ENCODE measurements at places on chromosomes 4 and X. TPM values are rescaled to one million over a fixed set of nuclear protein-coding genes. Genes with fewer than 3 reads are reported as not detected.

- H3K4me1 ChIP-seq = no peaks in the 10 kb centered on the region
- no peak overlapping the region for H3K4me3 ChIP-seq
- no peak for DNase-seq
- peaks cover 16% of the 10 kb centered on the region for H3K36me3 ChIP-seq
These were observed 7.4 kb downstream of the ZRSR2 start for GRCh38 chrX:15797707-15798106.

DNA sequence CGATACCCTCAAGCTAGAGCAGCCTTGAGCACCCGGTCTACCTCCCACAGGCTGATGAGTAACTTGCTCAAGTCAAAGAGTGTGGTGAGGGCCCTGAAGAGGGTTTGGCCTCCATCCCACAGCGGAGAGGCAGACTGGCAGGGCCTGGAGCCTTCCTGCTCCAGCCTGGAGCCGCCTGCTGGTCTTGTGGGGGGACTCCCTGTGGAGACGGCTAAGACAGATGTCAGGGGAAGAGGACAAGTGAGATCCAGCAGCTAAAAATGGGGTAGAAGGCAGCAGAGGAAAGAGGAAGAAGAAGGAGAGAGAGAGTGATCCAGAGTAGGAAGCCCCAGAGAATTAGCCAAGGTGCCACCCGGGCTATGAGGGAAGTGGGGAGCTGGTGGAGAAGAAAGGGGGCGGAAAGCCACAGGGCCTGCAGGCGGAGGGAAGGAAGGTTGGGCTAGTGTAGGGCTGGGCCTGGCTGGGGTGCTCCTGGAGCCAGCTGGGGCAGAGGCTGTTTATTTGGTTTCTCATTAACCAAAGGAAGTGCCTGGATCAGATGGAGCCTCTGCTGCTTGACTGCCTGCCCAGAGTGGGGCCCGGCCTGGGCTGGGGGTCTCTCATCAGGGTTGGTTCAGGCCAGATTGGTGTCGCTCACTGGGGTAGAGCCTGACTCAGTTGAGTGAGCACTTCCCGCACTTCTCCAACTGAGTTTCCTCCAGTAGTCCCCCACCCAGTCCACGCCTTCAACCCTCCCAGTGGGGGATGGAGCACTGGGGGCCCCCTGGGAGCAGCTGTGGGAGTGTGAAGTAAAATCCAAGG, 14.2 kb downstream of the EFNB1 start:
- no peaks in the 10 kb centered on the region for H3K27me3 ChIP-seq
- peak; percentile 45 for DNase-seq
- H3K36me3 ChIP-seq = peaks cover 9% of the 10 kb centered on the region
- H3K4me3 ChIP-seq = no peak overlapping the region
- H3K27ac ChIP-seq = no peak overlapping the region
- no peaks in the 10 kb centered on the region for H3K4me1 ChIP-seq

The CLTRN gene
- total RNA-seq = 0.32 TPM

- H3K4me3 ChIP-seq = no peak overlapping the region
- DNase-seq = no peak
- H3K4me1 ChIP-seq = no peaks in the 10 kb centered on the region
- H3K27me3 ChIP-seq = no peaks in the 10 kb centered on the region
These were observed 110.8 kb downstream of the SPRY1 start for GRCh38 chr4:123507376-123507775.

DNA sequence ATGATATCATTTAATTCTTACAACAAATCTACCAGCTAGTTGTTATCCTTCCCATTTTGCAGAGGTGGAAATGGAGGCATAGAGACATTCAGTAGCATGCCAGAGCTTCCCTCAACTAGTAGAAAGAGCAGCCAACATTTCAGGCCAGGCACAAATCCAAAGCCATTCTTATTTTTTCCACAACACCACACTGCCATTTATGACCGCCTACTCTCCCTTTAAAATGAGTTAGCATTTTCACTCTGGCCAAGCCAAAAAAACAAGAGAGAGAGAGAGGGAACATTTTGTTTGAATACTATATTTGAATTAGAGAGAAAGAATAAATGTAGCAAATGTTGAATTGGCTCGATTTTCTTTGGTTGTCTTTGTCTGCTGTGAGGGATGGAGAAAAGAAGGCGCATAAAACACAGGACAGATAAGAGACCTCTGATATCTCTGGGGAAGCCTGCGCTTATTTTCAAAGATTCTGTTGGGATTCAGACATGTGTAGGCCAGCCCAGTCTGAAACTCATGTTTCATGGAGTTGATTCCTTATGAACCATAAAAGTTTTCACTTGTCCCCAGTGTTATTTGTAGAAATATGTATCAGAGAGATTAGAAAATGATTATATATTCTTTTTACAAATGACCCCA, 265.7 kb downstream of the RAB28 start:
- no peaks in the 10 kb centered on the region for H3K27me3 ChIP-seq
- no peak overlapping the region for H3K4me3 ChIP-seq
- H3K36me3 ChIP-seq = no peaks in the 10 kb centered on the region
- no peak overlapping the region for H3K27ac ChIP-seq
- DNase-seq = no peak
- H3K4me1 ChIP-seq = no peaks in the 10 kb centered on the region

GRCh38 chrX:123489011-123489410, 243.8 kb downstream of the THOC2 start:
- no peak overlapping the region for H3K4me3 ChIP-seq
- no peaks in the 10 kb centered on the region for H3K27me3 ChIP-seq
- peak; percentile 17 for DNase-seq

The SPANXN5 gene
- not detected for total RNA-seq

The AKAP17A gene
- 74.3 TPM for total RNA-seq

The CT45A10 gene
- total RNA-seq = not detected

The RASSF6 gene
- total RNA-seq = not detected

- H3K27ac ChIP-seq = no peak overlapping the region
- DNase-seq = no peak
- H3K4me3 ChIP-seq = no peak overlapping the region
- peaks cover 7% of the 10 kb centered on the region for H3K4me1 ChIP-seq
- H3K36me3 ChIP-seq = no peaks in the 10 kb centered on the region
These were observed 3.9 kb downstream of the SHISA3 start for GRCh38 chr4:42401171-42401570.

DNA sequence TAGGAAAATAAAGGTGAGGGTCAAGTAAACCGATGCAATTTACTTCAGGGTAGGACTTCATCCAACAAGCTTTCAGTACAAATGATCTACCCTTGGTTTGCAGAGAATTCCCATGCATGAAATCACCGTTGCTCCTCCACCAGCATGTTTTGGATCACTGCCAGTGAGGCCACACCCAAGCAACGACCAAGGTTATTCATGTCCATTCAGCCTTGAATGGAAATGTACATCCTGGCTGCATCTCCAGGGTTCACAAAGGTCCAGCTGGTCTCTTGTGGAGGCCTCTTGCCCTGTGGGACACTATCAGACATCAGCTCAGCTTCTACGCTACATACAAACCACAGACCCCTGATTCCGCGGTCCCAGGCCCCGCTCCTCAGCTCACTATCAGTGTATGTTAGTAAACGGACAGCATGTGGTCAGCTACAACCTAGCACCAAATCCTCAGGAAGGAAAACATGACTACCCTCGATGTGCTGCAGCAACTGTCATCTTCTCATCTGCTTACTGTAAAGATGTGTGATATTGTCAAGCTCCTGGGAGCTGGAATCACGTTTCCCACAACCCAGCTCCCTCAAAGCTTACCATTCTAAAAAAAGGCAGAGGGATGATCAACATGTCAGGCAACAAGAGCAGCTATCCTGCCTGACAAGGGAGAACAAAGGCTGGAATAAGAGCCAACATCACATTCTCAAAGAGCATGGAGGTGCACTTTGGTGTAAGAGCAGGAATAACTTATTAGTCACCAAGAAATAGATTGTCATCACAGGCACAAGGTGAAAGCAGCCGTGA, 4.9 kb downstream of the LYAR start:
- peaks cover 15% of the 10 kb centered on the region for H3K4me1 ChIP-seq
- peaks cover 17% of the 10 kb centered on the region for H3K36me3 ChIP-seq
- H3K4me3 ChIP-seq = no peak overlapping the region
- H3K27ac ChIP-seq = peak overlapping the region; percentile 83
- no peaks in the 10 kb centered on the region for H3K27me3 ChIP-seq
- peak; percentile 9 for DNase-seq

GRCh38 chrX:101745046-101745445, 85.4 kb upstream of the ARMCX2 start:
- no peak for DNase-seq
- no peaks in the 10 kb centered on the region for H3K4me1 ChIP-seq
- no peaks in the 10 kb centered on the region for H3K27me3 ChIP-seq

GRCh38 chr4:1031956-1032795, 20.8 kb downstream of the FGFRL1 start:
- peaks cover 10% of the 10 kb centered on the region for H3K4me1 ChIP-seq
- no peaks in the 10 kb centered on the region for H3K27me3 ChIP-seq
- DNase-seq = no peak
- no peak overlapping the region for H3K4me3 ChIP-seq
- no peak overlapping the region for H3K27ac ChIP-seq

DNA sequence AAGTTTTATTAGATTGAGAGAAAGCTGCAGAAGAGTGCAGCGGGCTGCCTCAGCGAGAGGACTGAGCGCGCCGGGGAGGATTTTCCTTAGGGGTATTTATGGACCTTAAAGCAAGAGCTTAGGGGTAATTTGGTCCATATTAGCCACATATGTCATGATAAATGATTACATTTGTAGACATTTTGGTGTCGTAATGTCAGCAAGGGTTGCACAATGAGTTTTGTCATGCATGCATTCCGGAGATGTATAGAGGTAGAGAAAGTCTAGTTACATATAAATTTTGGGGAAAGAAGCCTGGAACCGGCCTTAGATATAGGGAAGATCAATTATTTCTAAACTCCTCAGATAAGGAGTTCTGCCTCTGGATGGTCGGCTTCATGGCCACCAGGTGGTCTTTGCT, 10.0 kb downstream of the MGST2 start:
- H3K4me1 ChIP-seq = no peaks in the 10 kb centered on the region
- DNase-seq = no peak
- H3K36me3 ChIP-seq = peaks cover 15% of the 10 kb centered on the region

The CTAG1B gene
- total RNA-seq = not detected

The POLN gene
- total RNA-seq = 5.2 TPM

DNA sequence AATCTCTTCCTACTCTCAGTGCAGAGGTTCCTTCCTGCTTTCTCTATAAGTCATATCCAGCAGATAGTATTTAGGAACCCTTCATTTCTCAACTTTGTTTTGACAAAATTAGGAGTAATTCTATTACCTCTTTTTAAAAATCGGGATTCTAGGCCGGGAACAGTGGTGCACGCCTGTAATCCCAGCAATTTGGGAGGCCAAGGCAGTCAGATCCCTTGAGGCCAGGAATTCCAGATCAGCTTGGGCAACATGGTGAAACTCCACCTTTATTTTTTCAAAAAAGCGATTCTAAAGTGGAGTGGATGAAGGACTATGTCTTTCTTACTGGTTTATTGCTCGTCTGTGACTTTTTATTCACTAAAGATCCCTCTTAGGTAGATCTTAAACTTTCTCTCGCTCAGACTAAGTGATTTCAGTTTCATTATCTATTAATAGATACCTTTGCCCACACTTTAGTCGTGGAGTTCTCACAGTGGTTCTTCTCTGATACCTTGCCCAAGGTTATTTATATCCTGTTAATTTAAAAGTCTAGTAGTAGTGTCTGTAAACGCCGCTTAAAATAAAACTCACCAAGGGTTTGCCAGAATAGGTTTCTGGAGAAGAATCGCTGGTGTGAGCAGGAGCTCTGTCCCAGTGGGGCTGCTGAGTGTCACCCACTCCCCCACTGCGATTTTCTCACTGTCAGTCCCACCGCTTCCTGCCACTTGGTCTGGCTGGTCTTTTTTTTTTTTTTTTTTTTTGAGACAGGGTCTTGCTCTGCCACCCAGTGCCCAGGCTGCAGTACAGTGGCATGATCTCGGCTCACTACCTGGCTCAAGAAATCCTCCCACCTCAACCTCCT, 27.0 kb upstream of the TMEM131L start:
- no peaks in the 10 kb centered on the region for H3K36me3 ChIP-seq
- no peak for DNase-seq
- H3K4me1 ChIP-seq = no peaks in the 10 kb centered on the region
- peak overlapping the region; percentile 48 for H3K27ac ChIP-seq
- no peak overlapping the region for H3K4me3 ChIP-seq

The GNRHR gene
- total RNA-seq = not detected

The ABLIM2 gene
- total RNA-seq = 5.8 TPM

DNA sequence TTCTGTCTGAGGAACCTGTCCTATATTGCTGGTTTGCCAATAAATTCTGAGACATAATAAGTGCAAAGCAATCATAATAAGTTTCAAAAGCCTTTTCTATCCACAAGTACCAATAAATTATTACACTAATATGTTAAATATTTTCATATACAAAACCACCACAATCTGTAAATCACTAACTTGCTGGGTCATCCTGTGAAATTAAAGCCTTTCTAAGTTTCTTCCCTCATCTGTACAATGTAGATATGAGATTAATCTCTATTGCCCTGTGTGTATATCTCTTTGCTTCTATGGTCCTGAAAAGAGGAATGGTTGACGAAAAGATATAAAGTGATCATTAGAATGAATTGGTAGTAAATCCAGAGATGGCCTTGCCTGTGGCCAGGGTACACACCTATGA, 231.6 kb downstream of the NR3C2 start:
- peak overlapping the region; percentile 78 for H3K27ac ChIP-seq
- H3K4me3 ChIP-seq = no peak overlapping the region
- peaks cover 34% of the 10 kb centered on the region for H3K4me1 ChIP-seq
- H3K27me3 ChIP-seq = no peaks in the 10 kb centered on the region
- no peaks in the 10 kb centered on the region for H3K36me3 ChIP-seq
- no peak for DNase-seq

DNA sequence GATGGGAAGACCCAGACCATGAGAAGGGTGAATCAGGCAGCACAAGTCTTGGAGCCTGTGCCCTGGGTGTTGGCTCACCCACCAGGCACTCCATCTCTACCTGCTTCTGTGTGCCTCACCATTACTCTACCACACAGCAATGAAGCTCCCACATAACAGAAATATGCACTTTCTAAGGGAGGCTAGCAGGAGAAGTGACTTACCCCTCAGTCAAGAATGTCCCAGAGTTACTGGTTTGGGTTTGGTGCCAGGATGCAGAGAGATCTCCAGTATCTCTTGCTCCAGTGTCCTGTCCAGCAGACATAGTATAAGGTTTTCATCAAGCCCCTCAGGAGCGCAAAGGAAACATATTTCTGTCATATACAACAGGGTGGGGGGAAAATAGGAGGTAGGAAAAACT, 11.3 kb upstream of the RAB40A start:
- no peaks in the 10 kb centered on the region for H3K4me1 ChIP-seq
- H3K27ac ChIP-seq = no peak overlapping the region
- no peaks in the 10 kb centered on the region for H3K36me3 ChIP-seq
- no peak overlapping the region for H3K4me3 ChIP-seq
- DNase-seq = no peak

DNA sequence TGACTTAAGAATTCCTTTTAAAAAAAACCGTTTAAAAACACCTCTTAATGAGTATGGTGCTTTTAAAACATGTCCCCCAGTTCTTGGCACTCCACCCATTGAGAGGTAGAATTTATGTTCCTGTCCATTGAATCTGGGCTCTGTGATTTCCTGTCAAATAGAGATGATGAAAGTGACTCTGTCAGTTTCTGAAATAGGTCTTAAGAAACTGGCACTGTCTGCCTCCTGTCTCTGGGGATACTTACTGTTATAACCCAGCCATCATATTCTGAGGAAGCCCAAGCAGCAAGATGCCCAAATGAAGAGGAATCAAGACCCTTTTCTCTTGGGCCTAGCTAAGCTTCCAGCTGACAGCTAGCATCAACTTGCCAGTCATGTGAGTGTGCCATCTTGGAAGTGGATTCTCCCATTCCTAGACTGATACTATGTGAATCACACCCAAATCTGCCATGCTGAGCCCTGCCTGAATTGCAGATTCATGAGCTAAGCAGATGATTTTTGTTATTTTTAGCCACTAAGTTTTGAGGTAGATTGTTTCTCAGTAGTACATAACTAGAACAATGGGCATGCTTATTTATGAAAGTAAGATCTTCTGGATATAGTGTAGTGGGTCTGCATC, 22.8 kb downstream of the C4orf54 start:
- H3K27ac ChIP-seq = no peak overlapping the region
- H3K36me3 ChIP-seq = no peaks in the 10 kb centered on the region
- DNase-seq = no peak
- H3K4me1 ChIP-seq = no peaks in the 10 kb centered on the region
- no peak overlapping the region for H3K4me3 ChIP-seq
